NCI-H2081 treated with DMSO at 0.1 percent for 48 hours (cell line): ENCODE measurements at places on chromosomes 5 and 9.

GRCh38 chr5:173781432-173781815 is 106.7 kb upstream of the CPEB4 start:
- DNase-seq: no peak

DNA sequence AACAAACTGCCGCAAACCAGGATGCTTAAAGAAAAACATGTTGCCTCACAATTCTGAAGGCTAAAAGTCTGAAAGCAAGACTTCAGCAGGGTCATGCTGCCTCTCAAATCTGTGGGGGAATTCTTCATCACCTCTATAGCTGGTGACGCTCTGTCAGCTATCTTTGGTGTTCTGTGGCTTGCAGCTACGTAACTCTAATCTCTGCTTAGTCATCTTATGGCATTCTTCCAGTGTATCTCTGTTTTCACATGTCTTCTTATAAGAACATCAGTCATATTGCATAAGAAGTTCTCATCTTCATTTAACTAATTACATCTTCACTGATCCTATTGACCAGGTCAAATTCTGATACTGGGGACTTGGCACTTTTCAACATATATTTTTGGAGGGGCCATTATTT is 243.0 kb downstream of the CDH10 start:
- DNase-seq: no peak

- DNase-seq: no peak
Observed at GRCh38 chr9:91162784-91163443, 198.8 kb downstream of the AUH start.

GRCh38 chr9:134662143-134662876 is 20.7 kb downstream of the COL5A1 start:
- DNase-seq: no peak

GRCh38 chr9:115126404-115126803 is 8.4 kb upstream of the TNC start:
- no peak for DNase-seq

- DNase-seq: no peak
Observed at GRCh38 chr5:38453506-38453905, 102.9 kb downstream of the LIFR start.

DNA sequence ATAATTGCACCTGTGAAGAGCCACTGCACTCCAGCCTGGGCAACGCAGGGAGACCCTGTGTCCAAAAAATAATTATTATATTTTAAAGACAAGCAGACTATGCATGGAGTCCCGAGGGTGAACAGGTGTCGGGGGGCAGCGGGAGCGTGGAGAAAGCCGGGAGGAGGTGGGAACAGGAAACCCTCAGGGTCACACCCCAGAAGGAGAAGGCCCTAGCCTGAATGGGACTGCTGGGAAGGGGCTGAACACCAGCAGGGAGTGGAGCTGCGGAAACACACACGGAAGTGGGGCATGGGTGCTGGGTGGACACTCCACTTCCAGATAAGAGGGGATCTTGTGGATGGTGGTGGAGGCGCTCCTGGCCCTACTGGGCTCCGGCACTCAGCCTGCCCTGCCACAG is 12.8 kb downstream of the SURF6 start:
- DNase-seq: no peak

GRCh38 chr5:118616281-118616680 is 372.1 kb downstream of the DTWD2 start:
- no peak for DNase-seq

GRCh38 chr9:110198357-110198756 is 9.6 kb downstream of the C9orf152 start:
- DNase-seq: no peak

DNA sequence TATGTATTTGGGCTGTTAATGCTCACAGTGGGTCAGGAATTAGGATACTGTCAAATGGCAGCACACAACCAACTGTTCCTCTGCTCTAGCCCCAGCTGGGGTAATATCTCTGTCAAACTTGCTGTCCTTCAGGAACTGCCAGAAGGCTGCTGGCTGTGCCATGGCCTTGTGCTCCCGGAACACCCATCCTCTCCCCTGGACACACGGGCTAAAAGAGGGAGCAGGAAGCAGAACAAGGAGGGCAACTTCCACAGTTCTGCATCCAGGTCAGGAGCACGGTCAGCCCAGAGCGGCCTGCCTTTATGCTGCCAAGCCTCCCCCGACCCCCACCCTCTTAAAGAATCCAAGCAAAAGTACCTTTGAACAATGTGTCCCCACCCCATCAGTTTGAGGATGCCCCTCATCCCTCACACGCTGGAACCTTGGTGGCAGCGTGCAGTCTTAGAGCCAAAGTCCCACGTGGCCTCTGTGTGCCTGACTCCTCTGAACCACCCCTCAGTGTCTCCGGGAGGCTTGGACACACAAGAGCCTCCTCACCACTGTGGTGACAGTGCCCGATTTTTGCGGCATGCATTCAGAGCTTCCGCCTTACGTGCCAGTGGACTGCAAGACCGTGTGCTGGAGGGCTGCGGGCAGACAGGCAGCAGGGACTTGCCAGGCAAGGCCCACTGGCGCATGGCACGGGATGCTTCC is 60.8 kb downstream of the PSMB7 start:
- DNase-seq: no peak

DNA sequence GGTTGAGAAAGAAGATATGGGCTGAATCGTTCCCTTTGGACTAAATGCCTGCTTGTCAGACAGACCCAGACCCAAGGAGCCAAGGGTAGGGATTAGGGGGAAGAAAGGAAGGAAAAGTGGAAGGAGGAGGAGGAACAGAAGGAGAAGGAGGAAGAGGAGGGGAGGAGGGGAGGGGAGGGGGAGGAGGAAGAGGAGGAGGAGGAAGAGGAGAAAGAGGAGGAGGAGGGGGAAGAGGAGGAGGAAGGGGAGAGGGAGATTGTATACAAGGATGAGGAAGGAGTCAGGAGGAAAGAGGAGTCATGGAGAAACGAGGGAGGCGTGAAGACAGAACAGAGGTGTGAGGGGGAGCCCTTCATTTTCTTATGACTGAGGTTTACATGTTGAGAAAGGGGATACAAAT is 46.9 kb upstream of the DNAH5 start:
- DNase-seq: no peak

DNA sequence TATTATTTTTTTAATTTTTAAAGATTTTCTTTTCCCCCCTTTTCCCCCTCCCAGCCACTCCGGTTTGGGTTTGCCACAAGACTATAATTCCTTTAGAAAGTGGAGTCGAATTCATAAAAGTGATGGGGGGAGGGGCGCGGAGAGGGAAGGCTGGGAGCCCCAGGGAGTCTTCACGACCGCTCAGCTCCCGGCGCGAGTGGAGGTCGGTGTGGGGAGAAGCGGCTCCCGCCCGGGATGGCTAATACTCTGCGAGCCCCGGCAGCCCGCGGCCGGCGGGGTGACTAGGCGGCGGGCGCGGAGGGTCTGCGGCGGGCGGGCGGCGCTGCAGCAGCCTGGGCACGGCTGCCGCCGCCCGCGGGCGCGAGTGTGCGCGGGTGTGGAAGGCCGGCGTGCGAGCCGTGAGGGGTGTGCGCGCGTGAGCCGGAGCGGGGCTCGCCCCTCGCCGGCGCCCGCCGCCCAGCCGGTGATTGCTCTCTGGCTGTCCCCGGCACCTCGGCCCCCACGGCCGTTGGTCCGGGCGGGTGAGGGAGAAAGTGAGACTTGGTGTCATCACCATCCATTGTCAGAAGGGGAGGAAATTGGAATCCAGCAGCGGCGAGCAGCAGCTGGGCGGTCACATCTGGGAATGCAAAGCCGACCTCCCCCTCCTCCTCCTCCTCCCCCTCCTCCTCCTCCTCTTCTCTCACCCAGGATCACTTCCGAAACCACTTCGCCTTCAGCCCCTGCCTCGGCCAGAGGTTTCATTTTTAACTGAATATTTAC is at the start of gene PARP8:
TSS of gene PARP8 (plus strand) at position 377 of the 762 bp plus-strand sequence. CDS start 459 bp downstream, outside the sequence.
- no peak for DNase-seq

- no peak for DNase-seq
Observed at GRCh38 chr9:35574578-35575122, 30.4 kb upstream of the TESK1 start.

- no peak for DNase-seq
Observed at GRCh38 chr9:5429873-5430564, 7.7 kb downstream of the PLGRKT start.

DNA sequence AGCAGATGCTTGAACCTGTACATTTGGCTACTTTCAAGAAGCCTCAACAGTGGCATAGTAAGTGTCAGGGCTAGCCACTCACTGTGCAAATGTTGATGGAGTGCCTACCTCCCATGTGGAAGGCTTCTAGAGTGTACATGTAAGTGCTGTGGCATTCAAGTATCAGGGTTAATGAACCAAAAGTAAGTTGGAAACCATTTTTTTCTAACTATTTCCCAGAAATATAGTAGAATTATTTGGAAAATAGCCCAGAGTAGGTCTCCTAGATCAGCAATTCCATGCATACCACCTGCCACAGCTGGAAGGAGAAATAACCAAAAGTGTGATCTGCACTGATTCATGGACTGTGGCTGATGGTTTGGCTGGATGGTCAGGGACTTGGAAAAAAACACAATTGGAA is 53.3 kb downstream of the FOXD1 start:
- DNase-seq: no peak

DNA sequence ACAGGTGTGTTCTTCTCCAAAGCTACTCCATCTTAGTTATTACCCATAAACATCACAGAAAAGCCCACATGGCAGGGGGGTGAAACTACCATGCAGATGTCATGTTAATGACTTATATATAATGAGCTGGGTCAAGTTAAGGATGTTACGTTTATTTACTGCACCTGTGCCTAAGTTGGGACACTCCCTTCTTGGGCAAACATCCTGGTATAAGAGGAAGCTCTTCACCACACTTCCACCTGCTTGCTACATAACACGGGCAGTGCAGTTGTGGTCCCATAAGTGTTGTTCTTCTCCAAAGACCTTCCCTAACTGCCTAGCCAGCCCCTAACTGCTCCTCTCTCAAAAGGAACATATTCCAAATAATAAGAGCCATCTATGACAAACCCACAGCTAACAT is 9.3 kb upstream of the ZCCHC9 start:
- no peak for DNase-seq

GRCh38 chr5:136194576-136194975 is 1.6 kb upstream of the SMIM32 start:
- DNase-seq: no peak

DNA sequence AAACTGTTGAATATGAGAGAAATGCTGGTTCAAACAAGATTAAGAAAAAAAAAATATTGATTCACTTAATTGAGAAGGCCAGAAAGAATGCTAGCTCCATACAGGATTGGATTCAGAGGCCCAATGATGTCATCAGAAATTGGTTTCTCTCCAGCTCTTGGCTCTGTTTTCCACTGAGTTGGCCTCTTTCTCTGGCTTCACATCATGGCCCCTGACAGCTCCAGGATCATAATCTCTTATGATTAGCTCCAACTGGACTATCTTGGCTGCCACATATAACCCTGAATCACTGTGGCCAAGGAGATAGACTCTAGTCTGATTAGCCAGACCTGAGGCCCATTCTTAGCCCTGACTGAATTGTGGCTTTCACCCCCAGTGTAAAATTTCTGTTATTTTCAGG is 244.7 kb upstream of the GRAMD2B start:
- DNase-seq: no peak

- no peak for DNase-seq
Observed at GRCh38 chr5:79707535-79707934, 17.9 kb downstream of the CMYA5 start.

DNA sequence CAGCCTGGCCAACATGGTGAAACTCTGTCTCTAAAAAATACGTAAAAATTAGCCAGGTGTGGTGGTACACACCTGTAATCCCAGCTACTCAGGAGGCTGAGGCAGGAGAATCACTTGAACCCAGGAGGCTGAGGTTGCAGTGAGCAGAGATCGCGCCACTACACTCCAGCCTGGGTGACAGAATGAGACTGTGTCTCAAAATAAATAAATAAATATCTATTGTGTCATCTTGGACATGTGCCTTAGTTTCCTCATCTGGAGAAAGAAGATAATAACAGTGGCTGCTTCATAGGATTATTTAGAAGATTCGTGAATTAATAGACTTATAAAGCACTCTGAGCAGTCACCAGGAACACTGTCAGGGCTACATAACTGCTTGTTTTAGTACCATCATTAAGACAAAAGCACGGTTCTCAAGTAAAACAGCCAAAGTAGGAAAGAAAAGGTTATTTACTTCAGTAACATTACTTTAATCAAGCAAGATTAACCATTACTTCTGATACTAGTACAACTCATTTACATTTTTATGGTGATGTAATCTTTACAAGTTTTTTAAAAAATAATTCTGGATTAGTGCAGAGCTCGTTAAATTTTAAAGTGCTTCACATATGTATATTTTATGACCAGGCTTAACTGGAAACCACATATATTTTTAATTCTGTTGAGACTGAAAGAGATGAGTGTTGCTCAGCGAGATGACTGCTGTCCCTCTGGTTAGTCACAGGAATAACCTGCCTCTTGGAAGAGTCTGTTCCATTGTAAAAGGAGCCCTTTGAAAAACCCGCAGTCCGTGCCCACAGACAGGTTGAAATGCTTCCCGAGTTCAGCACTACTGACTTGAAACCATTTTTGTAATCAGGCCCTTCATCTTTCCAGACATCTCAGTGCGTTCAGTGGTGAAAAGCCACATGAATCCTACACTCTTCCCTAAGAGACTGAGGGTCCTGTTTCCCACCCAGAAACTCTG is 36.7 kb downstream of the ANKH start:
- no peak for DNase-seq

DNA sequence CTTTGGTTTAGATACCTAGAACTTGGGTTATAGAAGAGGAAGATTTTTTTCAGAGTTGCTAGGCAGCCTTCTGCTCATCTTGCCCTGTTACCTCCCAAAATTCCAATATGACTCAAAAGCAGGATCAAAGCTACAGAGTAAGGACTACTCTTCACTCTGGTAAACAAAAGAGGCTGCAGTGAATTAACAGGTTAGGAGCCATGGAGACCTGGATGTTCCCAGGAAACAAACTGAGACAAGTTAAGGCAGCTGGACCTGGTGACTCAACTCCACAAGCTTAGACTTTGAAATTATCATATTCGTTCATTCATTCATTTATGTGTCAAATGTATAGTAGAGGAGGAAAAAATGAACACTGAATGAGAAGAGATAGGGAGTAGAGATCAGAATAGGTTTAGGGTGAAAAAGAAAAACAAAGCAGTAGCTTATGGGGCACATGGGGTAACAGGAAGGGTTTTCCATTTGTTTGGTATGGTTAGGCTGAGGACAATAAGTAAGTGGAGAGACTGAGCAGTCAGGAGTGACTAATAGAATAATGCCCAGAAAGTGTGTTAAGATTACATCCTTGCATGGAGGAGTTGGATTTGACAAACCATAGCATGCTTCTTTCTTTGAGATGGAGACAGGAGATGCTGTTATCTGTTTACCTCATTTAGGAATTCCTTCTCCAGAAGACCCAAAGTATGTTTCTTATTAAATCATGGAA is 464.0 kb upstream of the ZNF608 start:
- DNase-seq: no peak

DNA sequence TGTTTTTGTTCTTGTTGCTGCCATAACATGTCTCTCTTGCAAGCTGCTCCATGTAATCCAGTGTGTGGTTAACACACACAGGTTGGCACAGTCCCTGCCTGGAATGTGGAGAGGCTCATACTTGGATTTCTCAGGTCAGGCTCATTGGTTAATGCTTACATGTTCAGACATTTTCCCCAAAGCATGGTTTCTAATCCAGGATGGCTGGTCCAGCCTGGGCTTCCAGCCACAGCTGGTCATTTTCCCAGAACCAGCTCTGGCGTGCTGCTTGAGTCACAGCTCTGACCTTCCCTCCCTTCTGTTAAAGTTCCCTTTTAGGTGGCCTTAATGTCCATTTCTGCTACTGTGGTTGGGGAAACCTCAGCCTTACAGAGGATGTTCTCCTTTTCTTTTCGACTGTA is 294.3 kb downstream of the TAF11L14 start:
- no peak for DNase-seq

- no peak for DNase-seq
Observed at GRCh38 chr5:7495131-7495517, 99.2 kb downstream of the ADCY2 start.

GRCh38 chr9:125142560-125143376 is 560 bp downstream of the SCAI start:
- DNase-seq: no peak
